ENCODE measurements at places on chromosomes 1 and 21. TPM values are rescaled to one million over a fixed set of nuclear protein-coding genes. Genes with fewer than 3 reads are reported as not detected.

- no peak for DNase-seq
Observed at GRCh38 chr1:7642418-7642704, 128.7 kb upstream of the VAMP3 start.

DNA sequence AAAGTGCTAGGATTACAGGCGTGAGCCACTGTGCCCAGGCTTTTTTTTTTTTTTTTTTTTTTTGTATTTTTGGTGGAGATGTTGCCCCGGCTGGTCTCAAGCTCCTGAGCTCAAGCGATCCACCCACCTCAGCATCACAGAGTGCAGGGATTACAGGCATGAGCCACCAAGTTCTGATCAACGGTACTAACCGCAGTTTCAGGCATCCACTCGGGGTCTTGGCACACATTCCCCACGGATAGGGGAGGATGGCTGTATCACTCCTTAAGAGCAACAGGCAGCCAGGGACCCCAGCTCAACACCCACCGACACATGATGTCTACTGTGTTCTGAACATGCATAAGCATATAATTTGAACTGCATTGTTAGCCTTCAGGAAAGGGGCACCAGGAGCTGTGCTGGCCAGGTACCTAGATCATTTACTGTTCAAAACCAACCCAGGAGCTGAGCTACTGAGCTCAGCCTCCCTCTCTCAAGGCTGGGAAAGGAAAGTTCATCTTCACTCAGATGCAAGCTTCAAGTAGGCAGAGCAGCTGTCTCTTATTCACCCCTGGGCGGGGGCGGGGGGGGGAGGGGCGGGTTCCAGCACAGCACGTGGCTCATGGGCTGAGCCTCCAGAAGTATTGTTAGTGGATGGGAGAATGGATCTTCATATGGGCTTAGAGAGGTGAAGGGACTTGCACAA is 24.7 kb downstream of the CAPZB start:
- DNase-seq, result no peak

- DNase-seq, result no peak
Observed at GRCh38 chr1:1600861-1601563, 1.1 kb upstream of the FNDC10 start.

GRCh38 chr1:66137235-66137634 is 344.5 kb downstream of the PDE4B start:
- DNase-seq, result no peak

GRCh38 chr1:178344513-178345091 is 152.2 kb downstream of the CLEC20A start:
- DNase-seq, result peak; percentile 72

DNA sequence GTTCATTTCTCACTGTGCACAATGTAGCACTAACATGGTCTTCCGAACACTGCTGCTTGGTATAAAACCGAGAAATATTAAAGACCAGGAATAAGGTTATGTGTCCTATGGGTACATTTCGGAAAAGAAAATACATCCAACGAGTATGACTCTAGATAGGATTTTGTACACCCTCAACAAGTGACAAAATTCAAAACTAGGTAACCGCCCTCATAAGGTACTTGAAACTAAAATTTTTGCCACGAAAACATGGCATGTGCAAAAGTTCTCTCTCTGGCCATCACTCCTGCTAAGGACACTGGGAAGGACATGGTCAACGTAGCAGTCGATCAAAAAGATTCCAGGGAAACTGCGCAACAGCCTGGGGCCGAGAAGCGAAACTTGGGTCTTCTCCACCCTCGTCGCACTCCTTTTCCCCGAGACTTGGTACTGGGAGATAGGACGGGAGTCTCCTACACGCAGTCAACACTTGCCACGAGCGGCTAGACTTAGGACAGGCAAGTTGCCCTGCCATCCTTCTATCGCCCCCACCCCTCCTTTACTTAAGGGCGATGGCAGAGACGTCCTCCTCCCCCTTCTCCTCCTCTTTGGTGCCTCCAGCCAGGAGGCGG is 338 bp upstream of the TOR1AIP1 start:
- peak; percentile 90 for DNase-seq

DNA sequence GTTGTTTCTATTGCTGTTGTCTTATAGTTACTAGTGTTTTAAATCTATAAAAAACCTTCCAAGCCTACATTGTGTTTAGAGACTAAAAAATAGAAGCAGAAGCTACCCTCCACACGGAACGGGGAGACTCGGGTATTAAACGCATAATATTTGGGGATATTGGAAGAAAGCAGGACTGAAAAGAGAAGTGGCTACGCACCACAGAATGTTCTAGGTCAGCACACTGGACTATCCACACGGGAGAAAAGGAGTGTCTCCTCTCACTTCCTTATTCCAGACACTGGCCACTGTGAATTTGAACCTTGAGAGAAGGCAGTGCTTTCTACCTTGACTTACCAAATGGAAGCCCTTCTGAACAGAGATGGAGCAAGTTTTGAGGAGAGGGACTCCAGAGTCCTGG is 1.0 kb upstream of the OR10J4 start:
- no peak for DNase-seq

DNA sequence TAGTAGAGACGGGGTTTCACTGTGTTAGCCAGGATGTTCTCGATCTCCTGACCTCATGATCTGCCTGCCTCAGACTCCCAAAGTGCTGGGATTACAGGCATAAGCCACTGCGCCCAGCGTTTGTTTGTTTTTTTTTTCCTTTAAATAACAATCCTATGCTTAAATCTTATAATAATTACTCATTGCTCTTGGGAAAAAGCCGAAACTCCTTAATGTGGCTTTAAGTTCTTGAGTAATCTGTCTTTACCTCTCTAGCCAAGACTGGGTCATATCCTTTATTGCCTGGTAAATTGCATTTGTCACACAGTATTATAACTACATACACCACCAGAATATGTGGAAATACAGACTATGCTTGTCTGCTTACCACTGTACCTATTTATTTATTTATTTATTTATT is 97.1 kb downstream of the MACF1 start:
- no peak for DNase-seq

- DNase-seq, result no peak
Observed at GRCh38 chr1:58809325-58810010, 25.6 kb upstream of the JUN start.

DNA sequence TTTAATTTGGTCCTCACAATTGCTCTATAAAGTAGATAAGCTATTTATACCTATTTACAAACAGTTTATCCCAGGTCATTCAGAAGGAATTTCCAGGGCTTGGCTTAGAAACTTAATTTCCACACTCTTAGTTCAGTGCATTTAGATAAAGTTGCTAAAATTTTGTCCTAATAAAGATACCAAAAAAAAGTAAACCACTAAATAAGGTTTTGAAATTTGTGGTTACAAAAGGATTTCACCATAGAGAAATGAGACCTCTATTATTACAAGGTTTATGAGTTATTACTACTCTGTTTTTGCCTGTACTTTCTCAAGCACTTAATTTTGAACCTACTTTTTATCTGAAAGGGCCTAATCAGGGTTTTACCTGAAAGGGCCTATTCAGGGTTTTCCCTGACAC is 22.4 kb downstream of the PTPN22 start:
- no peak for DNase-seq

DNA sequence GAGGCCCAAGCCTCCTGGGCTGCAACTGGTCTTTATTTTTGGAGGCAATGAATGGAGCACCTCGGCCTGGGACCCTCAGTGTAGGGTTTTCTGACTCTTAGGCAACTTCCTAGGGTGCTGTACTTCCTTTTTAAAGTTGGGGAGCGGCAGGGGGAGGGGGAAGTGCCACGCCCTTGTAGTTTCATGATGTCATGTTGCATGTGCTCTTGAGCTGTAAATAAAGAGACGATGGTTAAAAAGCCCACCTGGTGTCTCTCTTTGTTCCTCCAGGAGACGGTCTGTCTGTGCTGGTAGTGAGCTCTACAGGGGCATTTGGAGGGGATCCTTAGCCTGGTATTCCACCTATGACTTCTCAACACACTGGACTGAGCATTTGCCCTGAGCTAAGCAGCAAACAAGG is 10.3 kb upstream of the AGTRAP start:
- DNase-seq, result no peak

DNA sequence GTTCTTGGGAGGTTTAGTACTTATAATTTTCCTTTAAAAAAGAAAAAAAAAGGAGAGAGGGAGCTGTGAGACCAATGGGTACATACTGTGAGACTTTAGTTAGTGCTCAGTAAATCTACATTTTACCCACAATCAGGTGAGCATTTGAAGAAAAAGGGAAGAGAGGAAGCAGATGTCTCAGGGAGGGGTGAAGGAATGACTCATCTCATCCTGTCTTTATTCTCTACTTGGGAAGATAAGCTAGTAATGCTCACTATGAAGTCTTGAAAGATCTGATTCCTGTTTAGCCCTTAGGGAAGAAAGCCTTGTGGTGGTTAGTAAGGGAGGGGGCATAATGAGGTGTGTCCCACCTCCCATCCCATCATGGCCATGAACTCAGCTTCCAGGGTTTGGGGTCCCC is 112.6 kb downstream of the PLD5 start:
- DNase-seq, result no peak

- no peak for DNase-seq
Observed at GRCh38 chr1:115811140-115811828, 29.6 kb downstream of the NHLH2 start.

- no peak for DNase-seq
Observed at GRCh38 chr1:54566438-54567141, 18.6 kb downstream of the ACOT11 start.

DNA sequence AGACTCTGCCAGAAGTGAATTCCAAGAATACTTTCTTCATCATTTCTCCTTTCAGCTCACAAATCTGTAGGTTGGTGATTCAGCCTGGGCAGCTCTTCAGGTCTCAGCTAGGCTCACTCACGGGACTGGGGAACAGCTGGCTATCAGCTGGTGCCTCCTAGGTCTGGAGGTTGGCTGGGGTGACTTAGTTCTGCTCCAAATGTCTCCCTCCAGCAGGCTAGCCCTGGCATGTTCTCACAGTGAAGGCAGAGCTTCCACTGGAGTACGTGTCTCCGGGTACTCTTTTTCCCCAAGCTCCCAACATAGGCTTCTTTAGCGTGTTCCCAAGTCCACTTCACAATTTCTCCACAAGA is 12.5 kb upstream of the VAMP4 start:
- DNase-seq, result no peak

- no peak for DNase-seq
Observed at GRCh38 chr1:179253286-179253972, 24.0 kb upstream of the ABL2 start.

Gene NEGR1
- total RNA-seq, result 1.8 TPM

Gene ST3GAL3
- total RNA-seq, result 12.1 TPM

Gene FNDC5
- total RNA-seq, result 0.15 TPM
